NB4 (cell line): ENCODE measurements at places on chromosomes 4 and X.
A peak's percentile ranks its signal among the peaks of the same experiment; 100 is the strongest.

DNA sequence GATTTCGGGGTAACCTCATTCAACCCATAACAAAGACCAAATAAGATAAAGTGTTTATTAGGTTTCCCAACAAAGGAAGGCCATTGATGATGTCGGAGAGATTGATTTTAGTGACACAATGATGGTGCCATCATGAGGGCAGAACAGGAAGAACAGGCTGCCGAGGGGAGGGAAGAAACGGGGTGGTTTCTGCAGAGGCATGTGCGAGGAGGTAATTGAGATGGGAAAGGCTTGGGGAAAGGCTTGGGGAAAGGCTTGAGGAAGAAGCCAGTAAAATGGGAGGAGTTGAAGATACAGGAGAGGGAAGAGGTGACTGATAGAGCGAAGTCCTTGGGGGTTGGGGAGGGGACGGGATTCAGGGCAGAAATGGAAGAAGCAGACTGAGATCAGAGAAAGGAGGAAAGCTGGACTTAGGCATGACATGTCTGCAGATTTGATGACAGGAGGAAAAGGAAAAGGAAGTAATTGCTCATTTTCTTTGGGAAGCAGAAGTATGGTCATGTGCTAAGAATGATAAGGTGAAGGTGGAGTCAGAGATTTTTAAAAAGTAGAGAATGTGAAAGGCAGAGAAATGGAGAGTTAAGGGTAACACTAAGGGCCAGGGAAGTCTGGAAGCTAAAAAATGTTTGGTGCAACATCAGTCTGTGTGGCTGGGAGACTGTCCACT lies 6.0 kb downstream of the HPSE start:
- peak; percentile 57 for DNase-seq

DNA sequence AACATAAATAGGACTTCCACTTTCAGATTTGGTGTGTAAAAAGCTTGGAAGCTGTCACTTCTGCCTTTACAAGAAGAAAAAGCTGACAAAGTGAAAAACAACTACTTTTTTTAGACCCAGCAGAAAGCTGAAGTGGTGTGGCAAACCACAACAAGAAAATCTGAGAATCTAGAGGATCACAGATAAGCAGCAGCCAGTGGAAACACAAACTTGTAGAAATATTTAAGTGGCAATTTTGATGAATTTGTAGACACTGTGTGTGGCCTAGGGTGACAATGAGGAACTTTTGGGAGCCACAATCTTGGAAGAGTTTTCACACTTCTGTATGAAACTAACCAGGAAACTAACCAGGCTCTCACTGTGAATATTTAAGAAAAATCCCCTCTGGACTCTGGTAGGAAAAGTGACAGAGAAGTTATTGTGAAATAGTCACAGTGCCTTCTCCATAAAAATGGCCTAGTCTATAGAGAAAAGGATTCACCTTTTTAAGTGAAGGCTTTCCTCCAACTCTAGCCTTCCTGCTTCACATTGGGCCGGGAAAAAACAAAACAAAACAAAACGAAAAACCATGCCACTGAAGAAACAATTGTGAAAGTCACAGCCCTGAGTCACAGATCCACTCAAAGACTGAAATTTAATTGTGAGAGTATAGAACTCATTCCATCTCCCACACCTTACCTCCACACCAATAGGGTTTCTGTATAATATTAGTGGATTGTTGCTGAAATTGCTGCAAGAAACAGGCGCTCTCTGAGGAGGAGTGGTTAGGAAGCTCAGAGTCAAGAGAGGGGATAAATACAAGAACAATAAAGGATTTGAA lies 26.7 kb upstream of the GUCY1A1 start:
- DNase-seq = no peak

DNA sequence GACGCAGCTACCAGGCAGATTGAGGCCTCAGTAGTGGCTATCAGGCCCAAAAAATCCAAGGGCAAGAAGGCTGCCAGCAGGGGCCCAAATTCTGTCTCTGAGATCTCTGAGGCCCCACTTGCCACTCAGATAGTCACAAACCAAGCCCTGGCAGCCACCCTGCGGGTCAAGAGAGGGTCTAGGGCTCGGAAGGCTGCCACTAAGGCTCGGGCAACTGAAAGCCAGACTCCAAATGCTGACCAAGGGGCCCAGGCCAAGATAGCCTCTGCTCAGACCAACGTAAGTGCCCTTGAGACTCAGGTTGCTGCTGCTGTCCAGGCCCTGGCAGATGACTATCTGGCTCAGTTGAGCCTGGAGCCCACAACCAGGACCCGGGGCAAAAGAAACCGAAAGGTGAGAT lies 2.8 kb downstream of the TRO start:
- no peak for DNase-seq

GRCh38 chrX:32644476-32645245 lies 566.7 kb downstream of the DMD start:
- DNase-seq = no peak

- no peak for DNase-seq
Measured at GRCh38 chrX:124250835-124251437, 81.5 kb upstream of the TEX13D start.

DNA sequence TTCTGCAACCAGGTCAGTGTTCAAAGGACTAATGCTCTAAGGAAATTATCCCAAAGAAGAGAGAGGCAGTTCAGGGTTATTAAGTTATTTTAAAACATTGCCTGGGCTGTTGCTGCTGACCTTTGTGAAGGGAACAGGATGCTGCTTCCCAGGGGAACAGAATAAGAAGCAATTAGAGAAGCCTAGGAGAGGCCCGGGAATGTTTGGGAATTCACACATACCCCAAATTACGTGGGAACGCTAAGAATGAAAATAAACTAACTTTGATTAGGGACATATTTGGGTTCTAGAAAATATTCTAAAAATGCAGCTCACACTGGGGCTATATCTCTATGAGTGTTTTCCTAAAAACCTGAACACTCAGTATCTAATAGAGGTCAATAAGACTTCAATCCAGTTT lies 243.1 kb upstream of the FTHL17 start:
- no peak for DNase-seq

DNA sequence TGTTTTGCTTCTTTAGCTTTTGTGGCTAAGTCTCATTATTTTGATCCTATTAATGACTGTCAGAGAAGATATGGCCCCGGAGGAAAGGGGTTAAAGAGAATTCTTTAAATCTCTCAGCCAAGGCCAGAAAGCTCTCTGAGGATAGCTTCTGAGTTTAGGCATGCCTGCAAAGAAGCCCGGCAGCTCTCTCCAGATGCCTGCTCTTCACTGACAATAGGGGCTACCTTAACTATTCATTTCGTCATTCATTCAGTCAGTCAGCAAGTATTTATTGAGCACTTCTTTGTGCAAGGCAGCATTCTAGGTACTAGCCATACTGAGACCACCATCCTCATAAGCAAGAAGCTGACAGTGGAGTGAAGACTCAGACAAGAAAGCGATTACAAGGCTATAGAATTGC lies 34.0 kb upstream of the BMP15 start:
- no peak for DNase-seq

- DNase-seq = peak; percentile 19
Measured at GRCh38 chrX:24777660-24778059, 83.9 kb downstream of the POLA1 start.
